ENCODE measurements at places on chromosomes 11 and 22.
A peak's percentile ranks its signal among the peaks of the same experiment; 100 is the strongest.

GRCh38 chr11:13944911-13945425, 17.6 kb upstream of the SPON1 start:
- no peak overlapping the region for H3K27ac ChIP-seq
- peaks cover 11% of the 10 kb centered on the region for H3K27me3 ChIP-seq
- H3K4me3 ChIP-seq, result no peak overlapping the region
- no peak for DNase-seq

DNA sequence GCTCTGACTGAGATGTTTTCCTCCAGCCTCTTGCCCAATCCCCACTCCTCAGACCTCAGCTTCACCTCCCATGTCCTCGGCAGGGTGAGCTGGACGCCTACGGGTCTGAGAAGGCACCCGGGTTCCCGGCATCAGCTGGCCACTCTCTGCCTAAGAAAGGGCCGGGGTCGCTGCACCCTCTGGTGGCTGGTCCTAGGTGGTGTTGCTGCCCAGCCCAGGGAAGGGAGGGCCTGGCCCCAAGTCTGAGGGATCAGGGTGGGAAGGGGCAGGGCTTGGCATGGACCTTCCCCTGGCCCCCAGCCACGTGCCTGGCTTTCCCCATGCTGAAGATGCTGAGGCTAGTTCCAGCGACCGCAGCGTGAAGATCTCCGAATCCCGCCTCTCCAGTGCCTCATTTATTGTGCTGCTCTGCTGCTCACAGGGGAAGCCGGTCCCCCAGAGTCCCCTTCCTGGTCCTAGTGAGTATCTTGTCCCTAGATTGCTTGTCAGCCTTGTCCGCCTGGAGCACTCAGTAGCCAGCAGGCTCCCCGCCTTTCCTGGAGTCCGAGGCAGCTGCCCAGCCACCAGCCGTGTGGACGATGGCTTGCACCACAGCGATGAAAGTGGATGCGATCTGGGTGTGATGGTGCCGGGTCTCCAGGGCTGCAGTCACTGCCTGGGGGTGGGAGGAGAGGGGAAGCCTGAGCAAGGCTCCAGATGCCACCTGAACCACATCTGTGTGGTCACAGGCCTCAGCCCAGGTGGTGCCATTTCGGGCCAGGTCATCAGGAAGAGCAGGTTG, 2.9 kb upstream of the GGT5 start:
- peak overlapping the region; percentile 37 for H3K27ac ChIP-seq
- peaks cover 19% of the 10 kb centered on the region for H3K4me1 ChIP-seq
- no peak overlapping the region for H3K4me3 ChIP-seq

- peaks cover 26% of the 10 kb centered on the region for H3K4me1 ChIP-seq
- H3K36me3 ChIP-seq, result peaks cover 42% of the 10 kb centered on the region
- no peaks in the 10 kb centered on the region for H3K27me3 ChIP-seq
- no peak overlapping the region for H3K4me3 ChIP-seq
- DNase-seq, result no peak
Observed at GRCh38 chr11:9138612-9139579, 47.5 kb upstream of the SCUBE2 start.

- peaks cover 4% of the 10 kb centered on the region for H3K27me3 ChIP-seq
- DNase-seq, result no peak
- H3K4me3 ChIP-seq, result no peak overlapping the region
- no peaks in the 10 kb centered on the region for H3K36me3 ChIP-seq
- H3K4me1 ChIP-seq, result no peaks in the 10 kb centered on the region
Observed at GRCh38 chr11:71535825-71536224, 2.0 kb upstream of the KRTAP5-8 start.

GRCh38 chr11:26014456-26015115, 317.3 kb upstream of the ANO3 start:
- no peak overlapping the region for H3K4me3 ChIP-seq
- DNase-seq, result no peak
- no peaks in the 10 kb centered on the region for H3K27me3 ChIP-seq

- H3K27me3 ChIP-seq, result no peaks in the 10 kb centered on the region
- DNase-seq, result no peak
- H3K36me3 ChIP-seq, result no peaks in the 10 kb centered on the region
- H3K27ac ChIP-seq, result no peak overlapping the region
Observed at GRCh38 chr11:130691581-130691980, 224.7 kb downstream of the SNX19 start.

GRCh38 chr22:50084080-50084477, 1.1 kb downstream of the MLC1 start:
- no peak overlapping the region for H3K4me3 ChIP-seq
- peaks cover 9% of the 10 kb centered on the region for H3K36me3 ChIP-seq
- H3K4me1 ChIP-seq, result peaks cover 11% of the 10 kb centered on the region
- no peak overlapping the region for H3K27ac ChIP-seq
- peaks cover 28% of the 10 kb centered on the region for H3K27me3 ChIP-seq

- peak; percentile 11 for DNase-seq
- H3K27ac ChIP-seq, result no peak overlapping the region
- H3K4me3 ChIP-seq, result no peak overlapping the region
Observed at GRCh38 chr22:49587987-49588386, 239.7 kb downstream of the BRD1 start.

DNA sequence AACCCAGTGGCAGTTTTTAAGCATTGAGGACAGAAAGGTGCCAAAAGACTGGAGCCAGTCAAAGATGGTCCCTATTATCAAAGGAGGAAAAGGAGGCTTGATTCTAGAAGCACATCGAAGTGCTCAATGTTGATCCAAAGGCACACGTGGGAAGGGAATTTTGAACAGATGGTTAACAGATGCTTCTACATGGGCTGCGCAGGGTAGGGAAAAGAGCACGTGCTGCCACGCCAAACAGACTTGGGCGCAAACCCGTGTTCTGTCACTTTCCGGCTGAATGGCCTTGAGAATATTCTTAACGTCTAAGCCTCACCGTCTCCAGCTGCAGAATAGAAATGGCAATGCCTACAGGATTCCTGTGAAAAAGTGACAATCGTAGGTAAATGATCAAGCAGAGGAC, 217.9 kb upstream of the MTNR1B start:
- no peak overlapping the region for H3K4me3 ChIP-seq
- H3K27ac ChIP-seq, result no peak overlapping the region
- no peaks in the 10 kb centered on the region for H3K4me1 ChIP-seq
- DNase-seq, result no peak
- H3K36me3 ChIP-seq, result no peaks in the 10 kb centered on the region

- H3K27ac ChIP-seq, result no peak overlapping the region
- DNase-seq, result no peak
- no peaks in the 10 kb centered on the region for H3K27me3 ChIP-seq
- peaks cover 56% of the 10 kb centered on the region for H3K4me1 ChIP-seq
- peaks cover 7% of the 10 kb centered on the region for H3K36me3 ChIP-seq
- H3K4me3 ChIP-seq, result no peak overlapping the region
Observed at GRCh38 chr11:46114378-46114777, 6.9 kb downstream of the PHF21A start.

GRCh38 chr11:86594746-86595145, 77.7 kb downstream of the ME3 start:
- H3K27me3 ChIP-seq, result no peaks in the 10 kb centered on the region
- H3K4me3 ChIP-seq, result no peak overlapping the region
- no peaks in the 10 kb centered on the region for H3K36me3 ChIP-seq
- H3K4me1 ChIP-seq, result peaks cover 23% of the 10 kb centered on the region
- H3K27ac ChIP-seq, result no peak overlapping the region

GRCh38 chr11:42552786-42553185, 759.0 kb upstream of the API5 start:
- no peaks in the 10 kb centered on the region for H3K4me1 ChIP-seq
- DNase-seq, result no peak
- H3K27ac ChIP-seq, result no peak overlapping the region
- no peaks in the 10 kb centered on the region for H3K27me3 ChIP-seq
- H3K36me3 ChIP-seq, result no peaks in the 10 kb centered on the region

DNA sequence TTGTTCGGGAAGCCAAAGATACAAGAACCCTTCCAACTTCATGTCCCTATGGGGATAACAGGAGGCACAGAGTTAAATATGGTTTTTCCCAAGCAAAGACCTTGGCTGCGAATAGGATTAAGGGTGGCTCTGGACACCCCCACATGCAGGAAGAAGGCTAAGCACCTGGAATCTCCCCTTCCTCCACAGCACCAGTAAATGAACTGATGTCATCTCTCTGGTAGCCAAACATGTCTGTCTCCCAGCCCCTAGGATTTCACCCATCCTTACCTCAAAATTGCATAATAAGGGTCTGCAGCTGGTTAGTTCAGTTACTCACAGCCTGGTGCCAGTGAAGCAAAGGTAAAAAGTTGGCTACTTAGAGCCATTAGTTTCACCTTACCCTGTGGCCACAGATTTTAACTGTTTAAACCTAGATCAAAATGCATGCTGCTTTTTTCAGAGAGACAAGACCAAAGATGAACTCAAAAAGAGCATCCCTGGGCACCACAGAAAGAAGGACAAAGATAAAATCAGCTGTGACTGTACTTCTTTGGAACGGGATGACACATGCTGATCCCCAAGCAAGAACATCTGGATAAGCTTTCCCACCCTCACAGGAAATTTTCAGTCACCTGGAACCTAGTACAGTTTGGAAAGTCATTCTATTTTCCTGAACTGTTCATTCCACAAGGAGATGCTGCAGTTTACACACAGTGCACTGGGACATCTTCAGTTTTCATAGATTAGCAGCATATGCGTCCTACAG, 77.2 kb upstream of the AKIP1 start:
- H3K4me3 ChIP-seq, result no peak overlapping the region
- no peaks in the 10 kb centered on the region for H3K36me3 ChIP-seq
- no peak overlapping the region for H3K27ac ChIP-seq
- peaks cover 16% of the 10 kb centered on the region for H3K27me3 ChIP-seq

DNA sequence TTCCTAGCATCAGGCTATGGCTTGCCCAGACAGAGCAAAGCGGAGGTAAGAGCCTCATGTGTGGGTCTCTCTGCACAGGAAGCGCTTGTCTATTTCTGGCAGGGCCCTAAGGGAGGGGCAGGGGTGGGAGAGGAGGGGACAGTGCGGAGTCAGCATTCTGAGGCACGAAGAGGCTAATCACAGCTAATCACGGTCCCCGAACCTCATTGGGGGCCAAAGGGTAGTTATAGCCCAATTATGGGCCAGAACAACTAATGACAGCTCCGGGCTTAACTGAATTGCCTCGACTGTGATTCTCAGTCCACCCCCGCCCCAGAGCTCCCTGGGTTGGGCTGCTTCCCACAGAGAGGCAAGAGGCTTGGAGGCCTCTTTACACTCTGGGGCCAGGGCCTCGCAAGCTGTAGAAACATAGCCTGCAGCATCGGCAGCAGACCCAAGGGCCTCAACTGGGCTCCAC, 72.7 kb upstream of the PRDM11 start:
- DNase-seq, result peak; percentile 33
- H3K36me3 ChIP-seq, result no peaks in the 10 kb centered on the region
- H3K4me3 ChIP-seq, result no peak overlapping the region

- H3K36me3 ChIP-seq, result no peaks in the 10 kb centered on the region
- peaks cover 5% of the 10 kb centered on the region for H3K27me3 ChIP-seq
- H3K4me1 ChIP-seq, result peaks cover 10% of the 10 kb centered on the region
Observed at GRCh38 chr11:78038697-78039313, 15.7 kb upstream of the KCTD14 start.

- no peaks in the 10 kb centered on the region for H3K27me3 ChIP-seq
- no peaks in the 10 kb centered on the region for H3K4me1 ChIP-seq
- H3K27ac ChIP-seq, result no peak overlapping the region
- no peaks in the 10 kb centered on the region for H3K36me3 ChIP-seq
- no peak overlapping the region for H3K4me3 ChIP-seq
Observed at GRCh38 chr11:1559111-1559951, 12.7 kb downstream of the DUSP8 start.

DNA sequence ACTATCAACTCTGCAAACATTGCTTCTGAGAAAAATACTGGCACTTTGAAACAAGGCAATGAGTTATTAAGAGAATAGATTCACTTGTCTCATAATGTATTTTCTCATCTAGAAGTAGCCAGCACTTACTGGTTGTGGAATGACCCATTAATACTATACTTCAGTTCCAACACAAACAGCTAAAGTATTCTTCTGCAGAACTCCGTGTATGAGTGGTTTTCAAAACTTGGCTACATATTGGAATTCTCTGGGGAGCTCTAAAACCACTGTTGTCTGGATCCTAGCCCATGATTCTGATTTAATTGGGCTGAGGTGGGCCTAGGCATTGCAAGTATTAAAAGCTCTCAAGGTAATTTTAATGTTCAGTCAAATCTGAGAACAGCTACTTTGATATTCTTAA, 1416.4 kb upstream of the RAG2 start:
- no peaks in the 10 kb centered on the region for H3K4me1 ChIP-seq
- no peak overlapping the region for H3K27ac ChIP-seq
- no peak overlapping the region for H3K4me3 ChIP-seq

DNA sequence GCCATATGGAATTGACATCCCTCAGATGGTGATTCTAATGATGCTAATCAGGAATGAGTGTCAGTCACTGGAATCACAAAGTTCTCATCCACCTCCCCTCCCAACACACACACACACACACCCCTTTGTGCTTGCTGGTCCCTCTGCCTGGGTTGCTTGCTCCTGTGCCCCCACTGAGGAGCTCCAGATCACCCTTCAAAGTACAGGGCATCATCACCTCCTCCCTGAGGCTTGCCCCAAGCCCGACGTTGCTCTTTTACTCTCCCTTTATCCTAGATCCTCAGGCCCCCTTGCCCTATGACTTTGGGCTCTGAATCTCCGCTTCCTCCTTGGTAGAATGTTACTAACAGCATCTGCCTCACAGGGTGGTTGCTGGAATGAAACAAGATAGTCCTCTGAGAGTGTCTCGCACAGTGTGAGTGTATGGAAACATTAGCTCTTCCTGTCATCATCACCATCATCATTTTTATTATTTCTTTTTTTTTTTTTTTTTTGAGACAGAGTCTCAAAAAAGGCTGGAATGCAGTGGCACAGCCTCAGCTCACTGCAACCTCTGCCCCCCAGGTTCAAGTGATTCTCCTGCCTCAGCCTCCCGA, 3.4 kb downstream of the TOM1 start:
- peaks cover 48% of the 10 kb centered on the region for H3K4me1 ChIP-seq
- H3K27me3 ChIP-seq, result no peaks in the 10 kb centered on the region
- H3K27ac ChIP-seq, result no peak overlapping the region
- peaks cover 15% of the 10 kb centered on the region for H3K36me3 ChIP-seq
- no peak for DNase-seq
- H3K4me3 ChIP-seq, result no peak overlapping the region

DNA sequence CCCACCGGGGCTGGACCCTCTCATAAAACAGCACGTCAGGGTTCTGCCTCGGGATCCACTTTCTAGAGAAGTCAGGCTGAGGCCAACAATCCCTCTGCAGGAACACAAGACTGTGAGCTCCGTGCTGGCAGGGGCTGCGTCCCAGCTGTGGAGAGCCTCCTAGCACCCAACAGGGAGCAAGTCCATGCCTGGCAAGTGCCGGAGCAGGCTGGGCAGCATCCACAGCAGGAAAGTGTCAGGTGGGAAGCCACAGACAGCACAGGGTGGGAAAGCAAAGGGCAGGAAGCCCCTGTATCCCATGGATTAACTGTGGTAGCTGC, 682.3 kb downstream of the TBC1D22A start:
- H3K4me3 ChIP-seq, result no peak overlapping the region
- H3K36me3 ChIP-seq, result no peaks in the 10 kb centered on the region
- H3K4me1 ChIP-seq, result no peaks in the 10 kb centered on the region
- no peak for DNase-seq
- H3K27me3 ChIP-seq, result no peaks in the 10 kb centered on the region

DNA sequence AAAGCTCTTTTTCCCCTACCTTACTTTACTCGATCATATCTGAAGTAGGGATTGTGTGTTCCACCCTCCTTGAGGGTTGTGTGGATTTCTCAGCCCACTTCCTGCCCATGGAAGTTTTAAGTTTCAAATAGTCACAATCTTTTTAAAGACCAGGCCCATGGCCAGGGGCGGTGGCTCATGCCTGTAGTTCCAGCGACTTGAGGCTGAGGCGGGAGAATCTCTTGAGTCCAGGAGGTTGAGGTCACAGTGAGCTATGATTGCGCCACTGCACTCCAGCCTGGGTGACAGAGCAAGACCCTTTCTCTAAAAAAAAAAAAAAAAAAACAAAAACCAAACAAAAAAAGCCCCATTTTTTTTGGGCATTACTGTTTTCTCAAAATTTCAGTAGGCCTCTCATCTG, 36.3 kb upstream of the LRRC10B start:
- H3K27me3 ChIP-seq, result no peaks in the 10 kb centered on the region
- peaks cover 4% of the 10 kb centered on the region for H3K36me3 ChIP-seq
- DNase-seq, result no peak
- no peak overlapping the region for H3K4me3 ChIP-seq
- no peak overlapping the region for H3K27ac ChIP-seq
